ENCODE measurements at places on chromosomes 11 and 22.
A peak's percentile ranks its signal among the peaks of the same experiment; 100 is the strongest.

DNA sequence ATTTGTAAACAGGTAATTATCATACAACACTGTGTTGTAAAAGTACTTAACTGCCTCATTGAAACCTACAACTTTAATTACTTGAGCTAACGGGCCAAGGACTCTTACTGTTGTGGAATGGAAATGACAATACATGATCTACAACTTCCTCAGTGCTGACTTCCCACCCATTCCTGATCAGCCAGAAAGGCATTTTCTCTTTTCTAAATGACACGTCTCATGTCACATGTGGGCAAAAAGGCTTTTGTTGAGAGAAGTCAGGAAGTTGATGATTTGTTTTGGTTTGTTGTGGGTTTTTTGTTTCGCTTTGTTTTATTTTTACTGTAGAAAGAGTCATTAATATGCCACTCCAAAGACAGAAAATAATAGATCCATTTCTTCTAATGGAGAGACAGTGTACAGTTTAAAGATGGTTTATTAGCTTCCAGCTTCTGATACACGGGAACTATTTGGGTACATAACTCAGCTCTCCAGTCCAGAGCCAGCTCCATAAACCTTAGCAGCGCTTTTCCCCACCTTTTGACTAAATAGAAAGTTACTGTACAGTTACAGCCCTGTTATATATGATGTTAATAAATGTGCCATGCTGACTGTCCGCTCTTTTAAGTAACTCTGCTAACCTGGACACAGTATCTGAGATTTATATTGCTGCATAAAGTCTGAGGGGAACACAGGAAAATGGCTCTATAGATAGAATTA is 509.4 kb upstream of the API5 start:
- DNase-seq, result no peak

DNA sequence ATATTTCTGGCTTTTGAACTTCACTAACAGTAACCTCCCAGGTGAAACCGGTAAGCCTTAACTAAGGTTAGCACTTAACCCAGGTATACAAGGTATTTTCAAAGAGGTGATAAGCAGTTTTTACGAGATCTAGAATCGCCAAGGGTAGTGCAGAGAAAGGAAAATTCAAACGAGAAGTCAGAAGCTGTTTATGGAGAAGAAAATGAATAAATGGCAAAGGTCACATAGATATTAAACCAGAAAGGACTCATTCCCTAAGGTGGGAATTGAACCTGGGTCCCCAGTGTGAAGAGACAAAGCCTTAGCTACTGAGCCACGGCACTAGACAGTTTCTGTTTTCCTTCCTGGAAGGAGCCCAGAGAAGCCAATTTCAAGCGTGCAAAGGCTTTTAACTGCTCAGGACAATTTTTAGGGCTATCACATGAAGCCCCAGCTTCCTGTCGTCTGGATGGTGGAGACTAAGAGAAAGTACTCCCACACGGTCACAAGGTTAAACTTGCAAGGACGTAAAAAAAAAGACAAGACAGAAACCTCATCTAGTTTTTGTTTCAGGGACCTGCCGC is 5.7 kb upstream of the C1QTNF6 start:
- peak; percentile 55 for DNase-seq

DNA sequence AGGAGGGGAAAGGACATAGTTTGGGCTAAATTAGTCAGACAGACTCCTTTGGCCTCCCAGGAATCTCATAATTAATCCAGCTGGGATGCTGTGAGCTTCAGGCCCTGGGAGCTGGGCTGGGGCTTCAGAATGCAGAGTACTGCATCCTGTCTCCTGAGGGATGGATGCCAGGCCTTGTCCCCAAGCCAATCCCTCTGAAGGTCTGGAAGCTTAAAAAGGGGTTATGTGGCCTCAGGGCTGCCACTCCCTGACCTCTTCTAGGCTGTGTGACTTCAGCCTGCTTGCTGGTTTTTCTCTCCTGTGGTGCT is 6.9 kb upstream of the LRRC32 start:
- DNase-seq, result no peak

DNA sequence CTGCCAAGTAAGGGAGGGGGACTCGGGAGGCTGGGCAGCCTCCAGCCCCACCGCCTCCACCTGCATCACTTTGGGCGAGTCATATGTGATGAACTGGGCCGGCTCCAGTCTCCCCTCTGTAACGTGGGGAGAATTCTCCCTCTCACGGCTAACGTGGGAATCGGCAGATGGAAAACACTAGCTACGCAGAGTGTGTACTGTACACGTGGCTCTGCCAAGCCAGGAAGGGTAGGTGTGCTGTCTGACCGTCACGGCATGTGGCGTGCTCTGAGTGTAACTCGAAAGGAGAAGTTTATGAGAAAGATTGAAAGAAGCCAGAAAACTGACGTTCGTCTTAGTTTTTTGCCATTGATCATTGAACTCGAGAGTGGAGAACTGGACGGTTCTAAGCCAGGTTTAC is 13.7 kb downstream of the TRMU start:
- no peak for DNase-seq

GRCh38 chr11:6326985-6327384 is 6.7 kb upstream of the CAVIN3 start:
- no peak for DNase-seq

DNA sequence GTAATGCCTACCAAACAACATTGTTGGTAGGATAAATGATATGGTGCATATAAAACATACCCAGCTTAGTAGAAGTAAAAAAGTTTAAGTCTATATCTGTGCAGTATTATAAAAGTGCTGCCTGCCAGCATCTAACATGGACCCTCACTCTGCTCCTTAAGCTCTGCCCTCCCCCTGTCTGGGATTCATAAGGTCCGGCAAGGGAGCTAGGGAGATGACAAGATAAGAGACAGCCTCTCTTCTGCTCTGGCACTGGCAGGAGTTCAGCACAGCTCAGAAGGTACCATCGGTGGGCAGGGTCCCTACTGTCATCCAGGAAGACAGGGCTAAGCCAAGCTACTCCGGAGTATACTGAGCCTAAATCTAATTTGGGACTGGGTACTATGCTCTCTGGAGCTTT is 42.8 kb downstream of the TRIM66 start:
- no peak for DNase-seq

- DNase-seq, result no peak
Observed at GRCh38 chr22:17262976-17263375, 43.7 kb upstream of the ADA2 start.

DNA sequence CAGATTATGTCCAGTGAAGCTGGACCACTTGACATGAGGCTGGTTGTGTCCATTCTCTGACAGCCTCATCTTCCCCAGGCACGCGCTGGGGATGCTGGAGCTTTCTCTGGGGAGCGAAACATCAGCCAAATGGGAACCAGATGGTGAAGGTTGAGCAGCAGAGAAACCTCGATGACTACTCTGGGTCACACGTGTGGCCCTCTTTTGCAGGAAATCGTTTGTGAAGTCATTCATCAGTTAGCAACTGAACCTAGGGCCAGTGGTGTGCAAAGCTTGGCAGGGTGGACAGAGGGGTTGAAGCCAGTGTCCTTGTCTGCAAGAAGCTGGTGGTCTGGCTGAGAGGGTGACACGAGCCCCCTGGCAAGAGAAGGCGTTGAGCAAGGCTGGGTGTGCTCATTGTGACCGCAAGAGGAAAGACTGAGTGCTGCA is 109.8 kb downstream of the ZBTB16 start:
- no peak for DNase-seq

All from BE2C (cell line).